ENCODE measurements at places on chromosomes 6 and 20. TPM values are rescaled to one million over a fixed set of nuclear protein-coding genes. Genes with fewer than 3 reads are reported as not detected.

TREML2 gene
- total RNA-seq, result 0.09 TPM

DNA sequence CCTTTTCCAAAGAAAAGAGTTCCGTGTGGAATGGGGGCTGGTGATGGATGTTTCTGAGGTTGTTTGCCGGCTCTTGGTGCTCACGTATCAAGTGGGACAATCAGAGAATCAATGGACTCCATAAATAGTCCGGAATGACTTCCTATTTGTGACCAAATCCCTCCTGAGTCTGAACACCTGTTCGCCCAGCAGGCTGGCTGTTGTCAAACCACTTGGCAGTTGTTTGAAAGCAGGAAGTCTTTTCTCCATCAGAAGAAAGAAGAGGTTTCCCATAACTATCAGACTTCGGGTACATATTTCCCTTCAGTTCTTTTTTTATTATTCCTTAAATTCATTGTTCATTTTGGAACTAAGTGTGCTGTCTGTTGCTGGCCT, 154.7 kb upstream of the RIN2 start:
- H3K27me3 ChIP-seq, result no peaks in the 10 kb centered on the region
- no peak for DNase-seq
- no peaks in the 10 kb centered on the region for H3K36me3 ChIP-seq
- H3K27ac ChIP-seq, result no peak overlapping the region
- H3K4me3 ChIP-seq, result no peak overlapping the region

GRCh38 chr20:51460569-51461265, 81.8 kb downstream of the NFATC2 start:
- no peaks in the 10 kb centered on the region for H3K27me3 ChIP-seq
- no peak overlapping the region for H3K4me3 ChIP-seq
- H3K36me3 ChIP-seq, result no peaks in the 10 kb centered on the region
- H3K4me1 ChIP-seq, result peaks cover 7% of the 10 kb centered on the region
- H3K27ac ChIP-seq, result peak overlapping the region; percentile 86

DNA sequence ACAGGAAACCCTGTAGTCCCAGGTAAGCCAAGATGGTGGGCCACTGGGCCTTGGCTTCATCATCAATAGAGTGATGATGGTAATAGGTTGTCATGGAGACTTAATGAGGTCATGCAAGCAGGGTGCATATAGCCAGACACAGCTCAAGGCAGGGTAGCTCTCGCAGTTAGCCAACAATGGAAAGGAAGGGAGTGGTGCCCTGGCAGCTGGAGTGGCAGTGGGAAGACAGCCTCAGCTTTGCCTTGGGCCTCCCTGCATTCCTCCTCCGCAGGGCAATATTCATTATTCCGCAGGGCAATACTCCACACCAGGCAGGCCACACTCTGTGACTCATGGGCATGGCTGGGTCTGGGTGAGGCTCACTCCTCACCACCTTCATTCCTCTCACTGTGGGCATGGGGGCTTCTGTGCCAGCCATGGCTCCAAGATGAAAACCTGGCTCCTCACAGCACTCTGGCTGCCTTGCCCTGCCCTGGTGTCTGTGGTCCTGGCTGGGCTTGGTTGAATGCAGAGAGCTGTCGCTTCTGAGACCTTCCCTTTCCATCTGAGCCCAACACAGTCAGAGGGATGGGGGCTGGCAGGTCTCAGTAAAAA, 163.1 kb upstream of the PMEPA1 start:
- H3K27me3 ChIP-seq, result peaks cover 5% of the 10 kb centered on the region
- H3K4me1 ChIP-seq, result peaks cover 12% of the 10 kb centered on the region
- H3K27ac ChIP-seq, result no peak overlapping the region
- no peak for DNase-seq
- no peak overlapping the region for H3K4me3 ChIP-seq

Measured in WTC11 (cell line).